ENCODE measurements at places on chromosomes 7 and 10. TPM values are rescaled to one million over a fixed set of nuclear protein-coding genes. Genes with fewer than 3 reads are reported as not detected.

GRCh38 chr10:124227055-124227975 is 133.9 kb upstream of the CHST15 start:
- peaks cover 6% of the 10 kb centered on the region for H3K4me1 ChIP-seq
- H3K4me3 ChIP-seq = no peak overlapping the region
- no peaks in the 10 kb centered on the region for H3K36me3 ChIP-seq
- no peaks in the 10 kb centered on the region for H3K27me3 ChIP-seq
- no peak for DNase-seq
- H3K27ac ChIP-seq = no peak overlapping the region

GRCh38 chr7:111990643-111991042 is 215.6 kb downstream of the DOCK4 start:
- H3K36me3 ChIP-seq = no peaks in the 10 kb centered on the region
- H3K4me1 ChIP-seq = no peaks in the 10 kb centered on the region
- no peak overlapping the region for H3K27ac ChIP-seq
- no peaks in the 10 kb centered on the region for H3K27me3 ChIP-seq

DNA sequence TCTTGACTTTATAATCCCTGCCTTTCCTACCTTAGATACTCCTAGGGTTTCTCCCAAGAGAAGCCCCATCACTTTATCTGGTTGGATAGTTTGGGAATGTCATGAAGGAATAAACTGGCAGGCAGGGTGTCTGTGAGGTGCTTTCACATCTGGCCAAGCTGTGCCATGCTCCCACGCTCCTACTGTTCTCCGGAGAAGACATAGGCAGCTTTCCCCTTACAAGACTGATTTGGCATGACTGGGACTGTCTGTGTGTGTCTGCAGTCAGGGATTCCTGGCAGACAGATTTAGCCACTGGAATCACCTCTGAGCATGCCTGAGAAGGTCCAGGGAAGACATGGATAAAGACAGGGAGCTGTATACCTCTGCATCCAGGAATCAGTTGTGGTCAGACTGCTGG is 45.3 kb downstream of the HK1 start:
- no peak overlapping the region for H3K4me3 ChIP-seq
- no peak overlapping the region for H3K27ac ChIP-seq
- H3K36me3 ChIP-seq = no peaks in the 10 kb centered on the region
- DNase-seq = no peak
- H3K27me3 ChIP-seq = no peaks in the 10 kb centered on the region
- no peaks in the 10 kb centered on the region for H3K4me1 ChIP-seq

DNA sequence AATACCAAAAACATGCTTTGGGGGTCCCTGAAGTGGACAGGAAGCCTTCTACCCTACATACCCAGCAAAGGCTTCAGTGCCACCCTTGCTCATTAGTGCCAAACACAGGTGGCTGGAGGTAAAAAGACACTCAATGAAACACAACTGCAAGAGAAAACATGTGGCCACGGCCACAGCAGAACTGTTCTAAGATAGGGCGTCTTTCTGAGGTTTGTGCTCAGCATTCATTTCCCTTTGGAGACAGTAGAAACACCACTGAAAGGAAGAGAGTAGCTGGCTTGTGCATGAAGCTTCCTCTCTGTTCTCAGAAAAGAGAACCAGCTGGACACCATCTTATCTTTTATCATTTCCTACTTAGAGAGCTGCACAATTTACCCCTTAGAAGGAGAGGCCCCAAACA is 143.0 kb downstream of the PLXNA4 start:
- H3K4me3 ChIP-seq = no peak overlapping the region
- H3K36me3 ChIP-seq = no peaks in the 10 kb centered on the region
- no peaks in the 10 kb centered on the region for H3K27me3 ChIP-seq
- no peak for DNase-seq

The OPTN gene
- 3.6 TPM for total RNA-seq

The CAMK1D gene
- 0.63 TPM for total RNA-seq
